Activated CD4-positive, CD25-positive, alpha-beta regulatory T cell (primary cell): ENCODE measurements at places on chromosomes 3 and 15.

DNA sequence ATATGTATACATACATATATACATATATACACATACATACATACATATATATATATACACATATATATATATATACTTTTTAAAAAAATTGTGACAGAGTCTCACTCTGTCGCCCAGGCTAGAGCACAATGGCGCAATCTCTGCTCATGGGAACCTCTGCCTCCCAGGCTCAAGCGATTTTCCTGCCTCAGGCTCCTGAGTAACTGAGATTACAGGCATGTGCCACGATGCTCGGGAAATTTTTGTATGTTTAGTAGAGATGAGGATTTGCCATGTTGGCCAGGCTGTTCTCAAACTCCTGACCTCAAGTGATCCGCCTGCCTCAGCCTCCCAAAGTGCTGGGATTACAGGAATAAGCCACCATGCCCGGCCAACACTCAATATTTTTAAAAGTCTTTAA lies 302.5 kb downstream of the UNC13C start:
- no peak for DNase-seq

DNA sequence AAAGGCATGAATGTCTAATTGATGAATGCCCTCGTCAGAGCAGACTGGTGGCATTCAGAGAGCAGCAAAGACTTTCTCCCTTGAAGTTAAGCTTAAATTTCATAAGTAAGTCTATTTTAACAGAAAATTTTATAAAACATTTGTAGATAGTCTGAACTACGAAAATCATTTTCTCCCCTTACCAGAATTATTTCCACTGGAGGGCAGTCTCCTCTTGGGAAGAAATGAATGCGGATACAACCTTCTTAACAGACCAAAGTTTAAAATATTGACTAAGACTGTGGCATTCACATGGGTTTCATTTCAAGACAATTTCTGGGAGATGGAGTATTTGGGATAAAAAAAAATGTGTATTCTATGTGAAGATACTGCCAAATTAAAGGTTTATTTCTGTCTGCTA lies 669.0 kb downstream of the FHIT start:
- no peak for DNase-seq

DNA sequence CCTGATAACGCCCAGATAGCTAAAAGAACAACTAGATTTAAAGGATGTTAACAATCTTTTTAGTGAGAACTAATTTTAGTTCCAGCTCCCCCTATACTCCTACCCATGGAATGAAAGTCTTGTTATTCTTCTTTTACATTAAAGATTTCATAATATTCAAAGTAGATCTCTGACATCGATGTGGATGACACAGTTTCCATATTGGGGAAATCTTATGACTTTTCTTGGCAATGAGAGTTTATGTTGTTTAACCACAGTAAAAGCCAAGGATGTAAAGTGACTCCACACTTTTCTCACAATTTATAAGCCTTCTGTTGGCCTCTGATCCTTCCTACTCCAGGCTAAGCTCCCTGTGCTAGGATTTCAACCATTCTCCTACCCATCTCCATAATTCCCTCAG lies 332.6 kb upstream of the KCNMB2 start:
- no peak for DNase-seq

DNA sequence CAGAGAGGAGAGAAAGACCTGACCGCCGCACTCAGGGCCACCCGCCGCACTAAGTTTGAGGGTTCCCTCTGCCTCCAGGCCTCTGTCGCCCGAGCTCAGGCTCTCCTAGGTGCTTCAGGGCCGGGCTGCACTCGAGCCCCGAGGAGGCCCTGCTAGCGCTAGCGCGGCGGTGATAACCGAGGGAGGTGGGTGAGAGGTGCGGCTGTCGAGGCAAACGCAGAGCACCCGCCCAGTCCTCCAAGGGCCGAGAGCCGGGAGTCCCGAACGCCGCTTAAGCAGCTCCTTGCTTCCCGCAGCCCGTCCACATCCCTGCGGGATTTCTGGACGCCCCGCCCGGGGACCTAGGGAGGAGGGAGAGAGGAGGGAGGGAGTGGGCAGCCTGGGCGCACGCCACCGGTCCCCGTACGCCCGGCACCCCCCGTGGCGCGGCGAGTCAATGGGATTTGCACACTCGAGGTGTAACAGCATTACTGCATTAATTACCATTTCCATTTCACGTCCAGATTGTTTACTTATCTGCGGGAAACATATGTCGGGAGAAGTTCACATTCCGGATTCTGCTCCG lies 6.8 kb downstream of the SOX14 start:
- DNase-seq = no peak

DNA sequence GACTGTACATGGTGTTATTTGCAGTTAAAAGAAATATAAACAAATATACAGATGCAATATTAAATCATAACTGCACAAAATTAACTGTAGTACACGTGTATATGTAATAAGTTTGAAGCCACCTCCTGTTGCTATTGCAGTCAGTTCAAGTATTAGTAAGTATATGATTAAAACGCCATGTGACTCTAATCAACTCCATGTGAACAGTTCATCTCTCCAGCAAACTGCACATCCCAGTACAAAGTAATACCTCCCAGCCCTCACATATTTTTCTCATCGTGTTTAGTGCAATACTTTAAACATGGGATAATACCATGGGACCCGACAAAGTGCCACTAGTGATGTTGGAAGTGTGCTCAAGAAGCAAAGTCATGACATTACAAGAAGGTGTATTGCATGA lies 34.6 kb downstream of the PDCD10 start:
- DNase-seq = no peak
